Caudate nucleus (tissue), 63 donors: ENCODE measurements at places on chromosomes 7 and 10.
A peak's percentile ranks its signal among the peaks of the same experiment; 100 is the strongest.

GRCh38 chr7:127809261-127809702 lies 157.3 kb downstream of the SND1 start:
- DNase-seq, result peak; percentile 48

GRCh38 chr7:107854989-107855388 lies 36.0 kb upstream of the DLD start:
- no peak for DNase-seq

DNA sequence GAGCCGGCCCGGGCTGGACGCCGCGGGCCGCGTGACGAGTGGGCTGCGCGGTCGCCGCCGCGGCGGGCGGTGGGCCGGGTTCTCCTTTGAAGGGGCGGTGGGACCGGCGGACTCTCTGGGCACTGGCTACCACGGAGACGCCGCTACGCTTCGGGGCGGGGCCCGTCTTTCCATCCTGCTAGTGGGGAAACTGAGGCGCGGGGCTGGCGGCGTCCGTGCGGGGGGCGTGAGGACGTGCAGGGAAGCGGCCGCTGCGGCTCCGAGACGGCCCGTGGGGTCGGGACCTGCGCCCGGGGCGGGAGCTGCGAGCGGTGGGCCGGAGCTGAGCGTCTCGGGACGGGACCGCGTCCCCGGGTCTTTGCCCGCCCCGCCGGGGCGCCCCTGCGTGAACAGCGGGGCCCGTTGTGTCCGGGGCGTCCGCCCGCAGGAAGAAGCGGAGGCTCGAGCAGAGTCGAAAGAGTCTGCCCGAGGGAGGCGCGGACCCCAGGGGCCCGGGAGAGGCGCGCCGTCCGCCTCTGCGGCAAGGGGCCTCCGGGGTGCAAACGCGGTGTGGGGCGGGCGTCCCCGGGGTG lies 548 bp upstream of the BNIP3 start:
- no peak for DNase-seq

GRCh38 chr7:117995850-117996650 lies 122.8 kb upstream of the CTTNBP2 start:
- DNase-seq, result no peak

- DNase-seq, result no peak
These were observed 24.5 kb upstream of the SLC25A13 start for GRCh38 chr7:96346293-96346953.

GRCh38 chr10:13338390-13339110 lies 9.5 kb downstream of the SEPHS1 start:
- DNase-seq, result no peak

- DNase-seq, result peak; percentile 58
These were observed at the start of gene ADCK2 for GRCh38 chr7:140672382-140673062. TSS of gene ADCK2 (plus strand) at chr7:140672945. CDS start at chr7:140673331, 386 bp downstream.

- DNase-seq, result no peak
These were observed 258.1 kb downstream of the RPS24 start for GRCh38 chr10:78291722-78292121.
